ENCODE measurements at places on chromosomes 16 and 17. TPM values are rescaled to one million over a fixed set of nuclear protein-coding genes. Genes with fewer than 3 reads are reported as not detected.

CXCL16 gene
- 4.4 TPM for polyA plus RNA-seq

DNA sequence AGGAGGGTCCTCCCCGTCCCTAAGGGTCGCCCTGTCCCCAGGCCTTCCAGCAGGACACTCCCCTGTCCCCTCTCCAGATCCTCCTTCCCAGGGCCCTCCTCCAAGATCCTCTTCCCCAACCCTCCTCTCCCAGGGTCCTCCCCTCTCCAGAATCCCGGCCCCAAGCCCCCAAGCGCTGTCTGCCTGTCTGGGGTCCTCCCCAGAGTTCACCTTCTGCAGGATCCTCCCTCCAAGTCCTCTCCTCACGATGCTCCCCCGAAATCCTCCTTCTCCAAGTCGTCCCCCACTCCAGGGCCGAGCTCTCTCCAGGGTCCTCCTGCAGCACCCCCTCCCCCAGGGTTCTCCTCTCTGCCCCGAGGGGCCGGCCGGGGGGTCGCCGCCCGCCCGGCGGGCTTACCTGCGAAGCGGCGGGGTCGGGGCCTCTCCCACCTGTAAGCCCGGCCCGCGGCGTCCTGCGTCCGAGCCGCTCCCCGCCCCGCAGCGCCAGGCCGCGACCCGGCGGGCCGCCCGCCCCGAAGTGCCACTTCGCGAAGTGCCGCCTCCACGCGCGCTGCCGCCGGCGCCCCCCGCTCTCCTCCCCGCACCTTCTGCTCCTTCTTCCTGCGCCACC, 678 bp upstream of the BAIAP2 start:
- H3K27me3 ChIP-seq, result no peaks in the 10 kb centered on the region
- no peak for DNase-seq
- peak overlapping the region; percentile 5 for H3K4me3 ChIP-seq
- no peaks in the 10 kb centered on the region for H3K36me3 ChIP-seq
- H3K4me1 ChIP-seq, result peaks cover 9% of the 10 kb centered on the region

DNA sequence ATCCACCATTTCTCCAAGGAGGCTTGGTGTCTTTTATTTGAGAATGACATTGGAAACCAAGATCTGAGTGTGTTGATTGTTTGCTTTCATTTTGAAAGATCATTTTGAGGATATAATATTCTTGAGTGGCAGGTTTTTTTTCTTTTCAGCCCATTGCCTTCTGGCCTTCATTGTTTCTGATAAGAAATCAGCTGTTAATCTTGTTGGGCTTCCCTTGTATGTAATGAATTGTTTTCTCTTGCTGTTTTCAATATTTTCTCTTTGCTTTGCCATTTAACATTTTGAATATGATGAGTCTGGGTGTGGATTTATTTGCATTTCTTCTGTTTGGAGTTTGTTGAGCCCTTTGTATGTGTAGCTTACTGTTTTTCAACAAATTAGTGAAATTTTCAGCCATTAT, 22.0 kb downstream of the PRSS54 start:
- no peak for DNase-seq
- no peaks in the 10 kb centered on the region for H3K36me3 ChIP-seq
- no peaks in the 10 kb centered on the region for H3K27me3 ChIP-seq
- no peak overlapping the region for H3K27ac ChIP-seq

TMC8 gene
- polyA plus RNA-seq, result 94.4 TPM

- H3K4me3 ChIP-seq, result no peak overlapping the region
- no peak overlapping the region for H3K27ac ChIP-seq
- DNase-seq, result peak; percentile 22
- no peaks in the 10 kb centered on the region for H3K36me3 ChIP-seq
- no peaks in the 10 kb centered on the region for H3K27me3 ChIP-seq
Observed at GRCh38 chr16:15907863-15908478, 19.6 kb upstream of the CEP20 start.

GRCh38 chr17:31448467-31449077, 57.1 kb downstream of the RAB11FIP4 start:
- no peaks in the 10 kb centered on the region for H3K4me1 ChIP-seq
- H3K27me3 ChIP-seq, result no peaks in the 10 kb centered on the region
- no peak overlapping the region for H3K27ac ChIP-seq
- H3K4me3 ChIP-seq, result no peak overlapping the region
- no peak for DNase-seq
- H3K36me3 ChIP-seq, result no peaks in the 10 kb centered on the region
